Keratinocyte (primary cell): ENCODE measurements at places on chromosomes 16 and 17.

GRCh38 chr17:36884495-36885152 is 52.7 kb upstream of the LHX1 start:
- no peak for DNase-seq

- DNase-seq: no peak
Measured at GRCh38 chr16:57022445-57022844, 33.1 kb downstream of the NLRC5 start.

GRCh38 chr17:75878174-75878998 is at the start of gene TRIM47:
Gene TRIM47 (minus strand): TSS chr17:75878581. CDS start chr17:75878548, 33 bp downstream.
- no peak for DNase-seq

DNA sequence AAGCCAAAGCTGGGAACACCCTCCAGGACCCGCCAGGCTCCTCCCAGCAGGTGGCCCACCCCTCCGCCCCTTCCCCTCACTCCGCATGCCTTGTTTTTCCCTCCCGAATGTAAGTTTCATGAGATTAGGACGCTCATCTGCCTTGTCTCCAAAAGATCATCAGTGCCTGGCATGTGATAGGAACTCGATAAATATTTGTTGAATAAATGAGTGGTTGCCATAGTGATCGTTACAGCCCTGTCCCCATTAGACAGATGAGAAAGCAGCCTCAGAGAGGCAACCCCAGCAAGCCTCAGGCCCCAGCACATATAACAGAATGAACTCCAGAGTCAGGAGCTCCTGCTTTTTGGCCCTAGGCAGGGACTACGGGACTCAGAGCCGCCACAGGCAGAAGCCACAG is 5.0 kb downstream of the CAMKK1 start:
- DNase-seq: no peak

DNA sequence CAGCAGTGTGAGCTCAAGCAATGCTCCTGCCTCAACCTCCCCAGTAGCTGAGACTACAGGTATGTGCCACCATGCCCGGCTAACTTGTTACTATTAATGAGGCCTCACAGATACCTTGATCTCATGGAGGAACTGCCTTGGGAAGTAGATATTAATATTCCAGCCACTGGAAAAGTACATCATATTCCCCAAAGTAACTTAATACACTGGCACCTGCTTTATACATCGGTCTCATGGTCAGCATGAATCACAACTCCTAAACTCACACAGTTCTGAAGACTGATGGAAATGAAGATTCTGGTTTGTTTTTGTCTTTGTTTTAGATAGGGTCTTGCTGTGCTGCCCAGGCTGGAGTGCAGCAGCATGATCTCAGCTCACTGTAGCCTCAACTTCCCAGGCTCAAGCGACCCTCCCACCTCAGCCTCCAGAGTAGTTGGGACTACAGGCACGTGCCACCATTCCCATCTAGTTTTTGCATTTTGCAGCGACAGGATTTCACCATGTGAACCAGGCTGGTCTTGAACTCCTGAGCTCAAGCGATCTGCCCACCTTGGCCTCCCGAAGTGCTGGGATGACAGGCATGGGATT is 28.2 kb downstream of the ADCY9 start:
- DNase-seq: no peak

GRCh38 chr17:69093279-69093789 is 32.6 kb upstream of the ABCA9 start:
- no peak for DNase-seq

GRCh38 chr17:1796800-1797199 is 32.9 kb downstream of the SMYD4 start:
- no peak for DNase-seq

GRCh38 chr17:27456681-27457359 is 572 bp downstream of the KSR1 start:
- no peak for DNase-seq

GRCh38 chr17:19016297-19016696 is 11.7 kb upstream of the FAM83G start:
- no peak for DNase-seq

DNA sequence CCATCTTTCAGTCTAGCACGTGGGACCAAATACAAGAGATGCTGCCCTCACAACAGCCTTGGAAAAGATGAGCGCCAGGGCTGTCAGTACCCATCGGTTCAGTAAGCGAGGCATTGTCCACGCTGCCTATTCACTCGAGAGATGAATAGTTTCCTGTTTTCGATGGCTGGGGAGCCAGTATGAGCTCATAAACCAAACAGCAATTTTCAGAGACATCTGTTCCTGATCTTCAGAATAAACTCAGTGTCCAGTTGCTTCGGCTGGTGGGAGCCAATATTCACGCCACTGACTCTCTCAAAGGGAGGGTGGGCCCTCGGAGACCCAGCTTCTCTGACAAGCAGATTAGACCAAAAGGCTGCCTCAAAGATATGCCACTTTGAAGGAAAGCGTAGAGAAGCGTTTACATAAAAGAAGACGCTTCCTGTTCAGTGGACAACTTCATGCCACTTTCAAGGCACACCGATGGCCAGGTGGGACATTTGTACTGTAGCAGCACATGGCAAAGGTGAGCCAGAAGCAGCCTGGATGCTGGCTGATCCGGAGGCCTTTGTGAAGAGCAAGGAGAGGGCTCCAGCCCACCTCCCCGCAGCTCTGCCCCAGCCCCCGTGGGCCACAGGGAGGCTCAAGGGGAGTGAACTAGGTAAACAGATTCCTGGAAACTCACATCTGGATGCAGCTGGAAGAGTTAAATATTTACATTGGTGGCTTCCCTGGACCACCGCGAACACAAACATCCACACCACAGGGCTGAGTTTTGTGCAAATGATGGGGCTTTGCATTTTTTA is 6.0 kb downstream of the TIMM22 start:
- no peak for DNase-seq

DNA sequence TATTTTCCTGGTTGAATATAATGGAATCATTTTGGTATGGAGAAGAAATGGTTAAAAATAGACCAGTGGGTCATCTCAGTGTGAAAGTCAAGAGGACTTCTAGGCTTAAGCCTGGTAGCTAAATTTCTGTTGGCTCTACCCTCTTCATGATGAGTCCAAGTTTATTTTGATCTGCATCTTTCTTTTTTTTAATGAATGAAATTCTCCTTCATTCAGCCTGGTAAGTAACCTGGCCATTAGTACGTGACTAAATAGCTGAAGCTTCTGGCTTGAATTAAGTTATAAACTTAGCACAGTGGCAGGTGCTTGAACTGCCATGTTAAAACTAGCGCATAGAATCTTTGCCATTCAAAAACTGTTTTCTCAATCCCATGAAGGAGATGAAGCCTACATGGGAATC is 28.0 kb downstream of the NF1 start:
- DNase-seq: no peak

DNA sequence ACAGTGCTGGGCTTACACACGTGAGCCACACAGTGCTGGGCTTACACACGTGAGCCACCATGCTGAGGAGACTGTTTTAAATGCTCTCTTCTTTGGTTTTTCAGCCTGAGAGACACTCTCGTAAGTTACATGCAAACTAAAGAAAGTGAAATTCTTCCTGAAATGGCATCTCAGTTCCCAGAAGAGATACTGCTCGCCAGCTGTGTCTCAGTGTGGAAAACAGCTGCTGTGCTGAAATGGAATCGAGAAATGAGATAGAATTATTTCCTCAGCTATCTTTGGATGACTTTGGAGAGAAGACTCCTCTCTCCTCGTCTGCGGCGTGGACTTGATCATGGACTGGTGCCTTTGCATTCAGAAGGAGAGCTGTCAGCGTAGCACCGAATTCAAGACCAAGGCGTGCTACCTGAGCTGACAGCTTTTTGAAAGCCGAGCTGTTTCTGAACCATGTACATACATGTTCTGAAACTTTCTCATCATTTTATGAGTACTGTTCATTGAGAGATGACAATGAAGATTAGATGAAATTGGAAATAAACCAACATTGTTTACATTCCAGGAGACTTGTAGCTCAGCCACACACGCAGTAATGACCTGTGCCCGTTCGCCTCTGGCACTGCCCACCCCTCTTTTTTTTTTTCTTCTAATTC is 21.6 kb upstream of the ENDOV start:
- DNase-seq: no peak

DNA sequence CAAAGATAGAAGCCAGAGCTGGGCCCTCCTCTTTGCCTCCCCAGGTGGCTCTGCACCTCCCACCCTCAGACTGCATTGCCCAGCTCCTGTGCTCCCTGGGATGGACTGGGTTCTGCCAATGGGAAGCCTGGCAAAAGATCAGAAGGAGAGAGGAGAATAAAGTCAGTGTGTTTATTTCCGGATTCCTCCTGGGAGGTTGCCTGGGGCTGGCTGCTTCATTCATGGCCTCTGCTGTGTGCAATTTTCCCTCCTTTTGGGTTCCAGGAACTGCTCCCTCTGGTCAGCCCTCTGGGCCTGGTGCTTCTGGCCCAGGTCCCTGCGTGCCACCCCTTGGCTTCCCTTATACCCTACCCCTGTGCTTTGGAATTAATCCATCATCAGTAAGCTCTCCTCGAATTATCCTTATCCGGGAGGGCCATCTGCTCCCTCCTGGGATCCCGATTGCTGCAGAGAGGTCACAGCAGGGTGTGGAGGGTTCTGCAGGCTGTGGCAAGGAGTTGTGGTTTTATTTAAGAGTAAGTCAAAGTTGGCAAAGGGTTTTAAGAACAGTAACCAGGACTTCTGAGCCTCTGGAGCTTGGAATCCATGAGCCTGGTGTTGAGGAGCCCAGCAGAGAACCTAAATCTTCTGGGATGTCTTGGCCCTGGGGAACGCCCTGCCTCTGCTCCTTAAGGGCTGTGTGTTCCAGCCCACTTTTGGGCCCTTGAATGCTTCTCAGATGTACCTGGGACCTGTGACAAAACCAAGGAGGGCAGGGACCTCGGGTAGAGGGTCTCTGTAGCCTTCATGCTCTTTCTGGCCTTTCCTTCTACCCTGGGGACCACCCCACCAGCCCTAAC is 8.2 kb upstream of the MMP2 start:
- DNase-seq: peak; percentile 13

DNA sequence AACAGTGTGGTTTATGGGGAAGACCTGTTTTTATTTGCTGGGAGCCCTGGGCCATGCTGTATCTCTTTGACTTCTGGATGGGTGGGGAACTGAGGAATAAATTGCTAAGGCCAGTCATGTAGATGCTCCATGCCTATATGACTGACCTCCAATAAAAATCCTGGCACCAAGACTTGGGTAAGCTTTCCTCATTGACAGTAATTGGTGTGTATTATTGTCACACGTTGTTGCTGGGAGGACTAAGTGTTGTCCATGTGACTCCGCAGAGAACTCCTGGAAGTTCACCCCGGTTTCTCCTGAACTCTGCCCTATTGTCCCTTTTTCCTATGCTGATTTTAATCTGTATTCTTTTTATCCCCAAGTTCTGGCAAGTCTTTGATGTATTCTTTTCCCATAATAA is 33.4 kb upstream of the USP22 start:
- no peak for DNase-seq

GRCh38 chr16:89164436-89164835 is 7.1 kb upstream of the CDH15 start:
- DNase-seq: no peak

- no peak for DNase-seq
Measured at GRCh38 chr16:88917915-88918627, 51.6 kb upstream of the PABPN1L start.

DNA sequence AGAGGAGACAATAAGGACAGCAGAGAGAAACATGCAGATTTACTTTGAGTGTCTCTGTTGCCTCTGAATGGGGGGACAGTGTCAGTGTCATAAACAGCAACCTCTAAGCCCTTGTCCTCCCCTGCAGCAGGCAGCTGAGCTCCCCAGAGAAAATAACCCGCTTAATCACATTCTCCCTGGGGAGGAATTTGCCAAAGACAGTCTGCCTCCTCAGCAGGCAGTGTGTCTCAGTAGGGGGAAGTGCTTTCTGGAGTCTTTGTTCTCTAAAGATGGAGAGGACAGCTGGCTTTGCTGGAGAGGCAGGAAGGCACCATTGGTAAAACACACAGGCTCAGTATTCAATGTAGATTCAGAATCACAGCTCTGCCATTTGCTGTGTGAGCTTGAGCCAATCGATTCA is 16.1 kb downstream of the TEKT5 start:
- no peak for DNase-seq

DNA sequence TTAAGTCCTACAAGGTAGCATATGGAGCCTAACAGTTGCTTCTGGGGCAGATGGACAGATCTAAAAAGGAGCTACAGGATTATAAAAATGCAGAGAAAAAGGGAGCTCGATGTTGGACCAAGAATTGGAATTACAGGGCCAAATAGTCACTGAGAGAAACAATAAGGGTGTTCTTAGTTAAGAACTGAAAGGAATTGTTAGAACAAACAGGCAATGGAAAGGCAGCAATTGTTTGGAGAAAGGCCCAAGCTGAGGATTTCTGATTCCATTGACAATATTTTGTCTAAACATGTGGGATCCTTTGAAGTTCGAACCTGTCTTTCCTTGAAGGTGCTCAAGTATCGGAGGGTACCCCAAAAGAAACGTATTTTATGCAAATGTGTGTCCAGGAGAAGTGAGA is 513.6 kb upstream of the CDH8 start:
- no peak for DNase-seq

- no peak for DNase-seq
Measured at GRCh38 chr17:67515490-67516083, 138.5 kb downstream of the PITPNC1 start.

DNA sequence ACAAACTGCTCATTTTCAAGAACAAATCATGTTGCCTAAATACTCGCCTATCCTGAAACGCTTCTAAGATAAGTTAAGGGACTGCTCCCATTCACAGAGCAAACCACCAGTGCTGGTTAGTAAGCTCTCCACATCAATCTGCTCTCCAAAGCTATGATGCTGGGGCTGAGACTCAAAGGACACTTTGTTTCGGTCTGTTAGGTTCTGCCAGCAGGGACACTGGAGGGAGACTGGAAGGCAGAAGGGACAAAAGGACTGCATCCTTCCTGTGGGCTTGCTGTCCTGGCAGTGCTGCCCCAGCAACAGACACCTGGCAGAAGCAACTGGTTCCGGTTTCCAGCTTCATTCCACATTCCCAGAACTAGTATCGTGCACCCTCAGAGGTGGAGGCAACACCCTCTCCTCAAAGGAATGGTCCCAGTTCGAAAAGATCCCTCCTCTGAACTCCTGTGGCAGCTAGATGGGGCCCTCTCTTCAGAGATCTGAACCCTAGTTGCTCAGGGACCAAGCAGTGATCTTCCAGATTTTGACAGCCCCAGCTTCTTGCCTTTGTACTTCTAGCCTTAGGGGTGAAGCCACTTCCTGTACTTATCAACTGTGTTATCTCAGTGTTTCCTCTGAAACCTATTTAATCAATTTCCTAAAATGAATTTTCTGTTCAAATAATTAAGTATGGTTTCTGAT is 73.4 kb upstream of the GSG1L start:
- DNase-seq: no peak
